HCT116 (cell line): ENCODE measurements at places on chromosomes 7 and 10.

DNA sequence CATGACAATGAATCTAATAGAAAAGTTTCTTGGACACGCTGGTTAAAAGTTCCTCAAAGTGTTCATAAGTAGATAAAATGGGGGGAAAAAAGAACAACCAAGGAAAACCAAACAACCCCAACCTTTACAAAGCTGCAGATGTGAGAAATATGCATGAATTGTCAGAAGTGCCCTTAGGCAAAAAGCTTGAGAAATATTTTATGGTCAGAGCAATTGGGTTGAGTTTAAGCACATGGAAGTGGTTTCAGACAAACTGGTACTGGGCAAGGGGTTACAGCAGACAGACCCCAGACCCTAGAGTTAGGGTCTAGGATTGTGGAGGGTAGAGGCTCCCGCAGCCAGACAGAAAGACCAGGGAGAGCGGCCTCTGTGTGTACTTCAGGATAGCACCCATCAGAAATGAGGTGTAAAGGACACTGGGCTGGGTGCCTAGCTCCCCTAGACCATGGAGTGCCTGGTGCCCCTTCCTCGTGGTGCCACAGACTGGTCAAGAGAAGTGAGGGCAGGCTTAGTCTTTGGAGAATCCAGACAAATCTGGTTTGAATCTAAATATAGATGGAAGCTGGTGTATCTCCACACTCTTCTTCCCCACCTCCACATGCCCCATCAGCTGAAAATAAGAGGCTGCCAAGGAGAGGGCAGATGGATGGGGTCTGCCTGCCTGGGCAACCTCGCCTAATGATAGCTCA, 37.3 kb downstream of the PNLIPRP2 start:
- no peak for DNase-seq

- no peak for DNase-seq
Measured at GRCh38 chr10:99769706-99770105, 12.7 kb upstream of the ABCC2 start.

DNA sequence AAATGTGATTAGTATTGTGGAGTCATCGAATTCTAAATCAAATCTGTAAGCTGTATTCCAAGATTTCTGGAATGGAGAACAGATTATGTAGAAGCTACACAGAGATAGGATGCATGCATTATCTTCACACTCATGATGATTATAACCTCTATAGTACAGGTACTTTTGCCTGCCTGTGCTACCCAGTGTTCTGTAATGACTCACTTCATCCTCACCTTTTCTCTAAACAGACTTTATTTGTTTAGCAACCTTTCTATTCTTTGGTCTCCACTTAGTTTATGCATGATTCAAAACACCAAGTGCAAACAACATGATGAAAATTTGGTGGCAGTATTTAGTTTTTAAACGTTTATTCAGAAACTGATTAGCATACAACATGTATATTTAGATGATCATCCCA, 68.4 kb upstream of the PRPS1L1 start:
- no peak for DNase-seq

- DNase-seq: no peak
Measured at GRCh38 chr7:125074141-125074540, 144.5 kb upstream of the POT1 start.

DNA sequence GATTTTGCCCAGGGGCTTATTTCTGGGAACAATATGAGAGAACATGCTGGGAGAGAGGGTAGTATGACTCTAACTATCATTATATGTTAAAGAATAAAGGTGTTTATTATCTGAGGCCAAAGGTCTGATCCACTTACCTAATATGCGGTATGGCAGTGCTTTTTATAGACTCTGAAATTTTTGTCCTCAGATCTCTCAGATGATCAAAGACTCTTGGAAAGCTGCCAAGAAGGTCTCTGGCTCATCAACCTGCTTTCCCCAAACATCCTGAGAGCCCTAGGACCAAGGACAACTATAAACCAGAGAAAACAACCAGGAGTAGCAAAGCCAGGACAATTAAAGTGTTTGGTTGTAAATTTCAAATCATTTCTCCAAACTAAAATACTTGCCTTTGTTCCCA, 255.7 kb upstream of the LRRN3 start:
- no peak for DNase-seq

- DNase-seq: no peak
Measured at GRCh38 chr7:29878081-29878688, 71.9 kb downstream of the WIPF3 start.

DNA sequence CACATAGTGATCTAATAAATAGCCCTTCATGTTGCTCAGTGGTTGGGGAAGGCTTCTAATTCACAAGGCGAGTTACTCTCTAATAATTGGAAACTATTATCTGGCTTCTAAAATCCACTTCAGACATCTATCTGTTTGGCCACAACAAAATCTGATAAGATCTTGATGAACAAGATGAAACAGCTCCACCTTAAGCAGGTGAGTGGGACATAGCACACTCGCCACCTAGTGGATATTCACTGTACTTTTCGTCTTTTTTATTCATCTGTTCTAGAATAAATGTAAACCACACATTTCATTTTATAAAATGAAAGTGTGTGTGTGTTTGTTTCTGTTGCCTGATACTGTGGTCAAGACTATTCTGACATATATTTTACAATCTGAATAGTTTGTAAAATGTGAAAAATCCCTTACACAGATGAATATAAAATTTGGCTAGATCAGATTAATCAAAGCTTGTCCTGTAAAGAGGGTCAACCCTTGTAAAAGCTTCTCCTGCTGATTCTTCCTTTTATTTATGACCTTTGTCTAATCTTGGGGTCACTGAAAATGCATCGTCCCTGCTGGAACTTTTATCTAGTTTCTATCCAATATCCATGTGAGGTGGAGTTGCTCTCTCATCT, 26.5 kb upstream of the CNTNAP2 start:
- DNase-seq: peak; percentile 10

- no peak for DNase-seq
Measured at GRCh38 chr10:26044141-26044749, 110.2 kb downstream of the MYO3A start.

DNA sequence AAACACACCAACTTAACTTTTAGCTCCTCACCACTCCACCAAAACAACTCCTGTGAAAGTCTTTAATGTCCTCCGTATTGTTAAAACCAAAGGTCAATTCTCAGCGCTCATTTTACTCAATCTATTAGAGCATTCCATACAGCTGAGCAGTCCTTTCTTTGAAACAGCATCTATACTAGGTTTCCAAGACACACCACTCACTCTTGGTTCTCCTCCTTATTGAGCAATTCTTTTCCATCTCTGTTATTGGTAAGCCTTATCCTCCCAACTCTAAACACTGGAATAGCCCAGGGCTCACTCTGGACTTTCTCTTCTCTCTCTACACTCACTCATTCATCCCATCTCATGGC, 34.9 kb downstream of the COA1 start:
- DNase-seq: peak; percentile 55

GRCh38 chr7:45157286-45157652, 322 bp upstream of the RAMP3 start:
- no peak for DNase-seq

GRCh38 chr7:142334236-142334635, 76.4 kb upstream of the PRSS58 start:
- DNase-seq: no peak

DNA sequence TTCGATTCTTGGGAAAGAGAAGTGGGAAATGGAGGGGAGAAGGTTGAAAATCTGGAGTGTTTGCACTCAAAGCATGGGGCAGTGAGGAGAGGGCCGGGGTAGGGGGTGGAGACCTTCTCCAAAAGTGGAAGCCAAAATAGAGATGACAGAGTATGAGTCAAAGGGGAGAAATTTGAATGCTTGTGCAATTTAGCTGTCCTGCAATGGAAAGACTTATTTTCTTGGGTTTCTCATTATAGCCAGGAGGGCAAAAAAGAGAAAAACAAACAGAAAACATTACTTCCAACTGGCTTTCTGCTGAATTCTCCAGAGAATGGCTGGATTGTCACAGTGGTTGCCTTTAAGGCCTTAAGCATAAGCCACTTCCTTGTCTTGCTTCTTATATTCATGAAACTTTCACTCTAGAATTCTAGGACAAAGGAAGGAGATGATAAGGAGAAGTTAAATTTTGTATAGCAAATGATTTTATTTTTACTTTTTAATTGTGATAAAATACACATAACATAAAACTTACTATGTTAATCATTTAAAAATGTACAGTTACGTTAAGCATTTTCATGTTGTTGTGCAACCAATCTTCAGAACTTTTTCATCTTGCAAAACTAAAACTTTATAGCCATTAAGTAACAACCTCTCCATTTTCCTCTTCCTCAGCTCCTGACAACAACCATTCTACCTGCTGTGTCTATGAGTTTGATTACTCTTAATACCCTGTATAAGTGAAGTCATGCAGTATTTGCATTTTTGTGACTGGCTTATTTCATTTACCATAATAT, 100.2 kb downstream of the GPR85 start:
- no peak for DNase-seq

GRCh38 chr7:155166108-155166507, 96.0 kb downstream of the HTR5A start:
- DNase-seq: no peak

- DNase-seq: peak; percentile 45
Measured at GRCh38 chr7:35430547-35431153, 176.8 kb upstream of the TBX20 start.

GRCh38 chr10:11401264-11402235, 209.9 kb downstream of the USP6NL start:
- DNase-seq: no peak

DNA sequence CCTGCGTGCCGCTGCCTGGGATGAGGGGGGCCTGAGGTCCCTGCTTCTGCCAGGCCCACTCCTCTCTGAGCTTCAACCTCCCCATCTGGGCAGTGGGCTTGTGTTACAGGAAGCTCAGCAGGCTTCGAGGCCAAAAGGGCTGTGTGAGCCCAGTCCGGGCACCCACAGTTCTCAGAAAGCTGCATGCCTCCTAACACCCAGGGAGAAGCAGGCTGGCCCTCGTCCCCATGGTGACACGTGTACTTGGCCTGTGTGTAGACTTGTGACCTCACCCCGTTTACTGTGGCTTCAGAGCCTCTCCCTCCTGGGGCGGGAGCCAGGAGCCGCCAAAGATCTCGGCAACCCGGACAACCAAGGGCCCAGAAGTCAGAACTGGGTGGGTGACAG, 2.2 kb upstream of the GRIFIN start:
- DNase-seq: no peak

DNA sequence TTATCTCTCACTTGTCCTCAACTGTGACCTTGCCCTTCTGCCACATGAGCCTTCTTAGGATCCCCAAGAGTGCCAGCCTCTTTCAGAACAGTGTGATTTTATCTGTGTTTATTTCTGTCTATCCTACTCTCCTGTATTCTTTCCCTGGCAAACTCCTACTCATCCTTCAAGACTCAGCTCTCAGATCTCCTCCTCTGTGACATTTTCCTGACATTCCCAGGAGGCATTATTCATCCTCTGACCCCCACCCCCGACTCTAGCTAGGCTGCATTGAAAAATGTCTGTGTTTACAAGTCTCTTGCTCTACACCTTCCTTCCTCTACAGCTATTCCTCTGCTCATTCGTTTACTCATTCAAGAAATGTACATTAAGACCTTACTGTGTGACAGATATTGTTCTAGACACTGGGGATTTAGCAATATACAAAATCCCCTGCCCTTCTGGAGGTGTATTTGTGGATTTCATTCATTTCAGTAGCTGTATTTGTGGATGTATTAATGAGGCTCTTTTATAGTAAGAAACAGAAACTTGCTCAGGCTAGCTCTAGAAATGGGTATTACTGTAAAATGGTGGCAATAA, 61.4 kb upstream of the COMTD1 start:
- DNase-seq: no peak

- DNase-seq: no peak
Measured at GRCh38 chr10:11135709-11136108, 118.0 kb downstream of the CELF2 start.

GRCh38 chr7:106965108-106965507, 79.4 kb upstream of the PRKAR2B start:
- no peak for DNase-seq

DNA sequence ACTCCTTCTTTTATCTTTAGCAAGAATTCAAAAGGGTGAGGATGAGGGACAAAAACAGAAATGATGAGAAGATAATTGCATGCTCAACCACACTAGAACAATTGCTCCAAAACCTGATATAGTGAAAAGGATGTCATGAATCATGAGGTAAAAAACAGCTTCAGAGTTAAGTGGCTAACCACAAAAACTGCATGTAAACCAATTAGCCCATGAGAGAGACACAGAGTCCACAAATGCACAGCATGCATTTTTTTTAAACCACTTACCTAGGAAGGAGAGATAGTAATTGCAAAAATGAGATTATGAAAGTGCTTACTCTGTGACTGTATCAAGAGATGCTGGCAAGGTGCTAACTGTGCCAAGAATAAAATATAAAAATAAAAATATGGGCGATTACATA, 132.9 kb downstream of the MBL2 start:
- DNase-seq: no peak

DNA sequence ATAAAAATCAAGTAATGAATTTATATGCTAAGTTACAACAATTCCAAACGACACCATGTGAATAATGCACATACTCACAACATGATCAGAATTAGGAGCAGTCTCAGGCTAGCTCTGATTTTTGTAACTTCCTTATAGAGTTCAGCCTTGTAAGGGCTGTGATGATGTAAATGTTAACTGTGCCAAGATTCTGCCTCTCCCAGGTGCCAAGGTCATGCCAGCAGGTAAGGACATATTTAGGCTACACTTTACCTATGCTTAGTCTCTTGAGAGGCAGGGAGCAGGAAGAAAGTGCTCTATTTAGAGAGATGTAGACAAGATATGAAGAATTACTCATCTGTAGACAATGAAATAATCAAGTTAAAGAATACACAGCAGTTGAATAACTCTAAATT, 53.6 kb upstream of the AGR3 start:
- peak; percentile 18 for DNase-seq

- DNase-seq: no peak
Measured at GRCh38 chr10:92419740-92420545, 129.0 kb downstream of the MARCHF5 start.

- no peak for DNase-seq
Measured at GRCh38 chr10:79384773-79385391, 37.6 kb downstream of the PPIF start.

DNA sequence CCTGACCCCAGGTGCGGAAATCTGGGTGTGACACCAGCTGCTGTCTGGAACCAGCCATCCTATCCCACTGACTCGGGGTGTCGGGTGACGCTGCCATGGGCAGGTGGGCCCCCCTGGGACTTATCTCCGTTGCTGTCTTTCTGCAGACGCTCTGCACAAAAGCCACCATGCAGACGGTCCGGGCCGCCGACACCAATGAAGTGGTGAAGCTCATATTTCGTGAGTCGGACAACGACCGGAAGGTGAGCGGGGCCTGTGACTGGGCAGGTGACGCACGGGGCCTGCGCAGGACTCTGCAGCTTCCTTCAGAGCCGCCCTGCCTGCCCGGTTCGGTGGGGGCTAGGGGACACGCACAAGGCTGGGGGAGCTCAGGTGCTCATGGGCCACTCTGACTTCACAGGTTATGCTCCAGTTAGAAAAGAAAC, 36.6 kb downstream of the NKX6-2 start:
- no peak for DNase-seq

- no peak for DNase-seq
Measured at GRCh38 chr10:102511583-102512274, 8.0 kb downstream of the SUFU start.

GRCh38 chr7:119256446-119257131, 1016.4 kb upstream of the KCND2 start:
- no peak for DNase-seq
